ENCODE measurements at places on chromosomes 7 and 10.

DNA sequence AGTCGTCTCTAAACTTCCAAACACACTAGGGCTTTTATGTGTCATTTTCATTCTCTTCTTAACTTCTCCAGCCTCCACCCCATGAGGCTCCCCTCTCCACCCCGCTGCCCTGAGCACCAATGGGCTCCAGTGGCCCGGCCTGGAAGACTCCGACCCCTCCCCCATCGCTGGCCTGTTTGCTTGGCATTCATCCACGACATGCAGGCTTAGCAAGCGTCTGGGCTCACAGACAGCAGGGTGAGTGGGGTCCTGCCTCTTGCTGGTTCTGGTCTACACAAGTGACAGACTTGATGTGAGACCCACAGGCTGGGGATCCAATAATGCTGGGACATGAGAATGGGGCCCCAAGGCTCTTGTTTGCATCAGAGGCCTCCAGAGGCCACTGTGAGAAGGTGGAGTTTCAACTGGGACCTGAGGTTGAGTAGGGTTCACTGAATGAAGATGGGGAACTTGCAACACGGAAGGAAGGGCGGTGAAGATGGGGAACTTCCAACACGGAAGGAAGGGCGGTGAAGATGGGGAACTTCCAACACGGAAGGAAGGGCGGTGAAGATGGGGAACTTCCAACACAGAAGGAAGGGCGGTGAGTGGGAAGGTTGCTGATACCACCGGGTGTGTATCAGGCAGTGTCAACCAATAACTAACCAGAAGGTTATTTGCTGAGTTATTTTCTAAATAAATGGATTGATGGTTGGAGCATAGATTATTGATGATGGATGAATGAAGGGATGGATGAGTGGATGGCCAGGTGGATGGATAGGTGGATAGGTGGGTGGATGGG, 14.0 kb downstream of the KNDC1 start:
- DNase-seq = no peak

- no peak for DNase-seq
These were observed 694 bp upstream of the WASL start for GRCh38 chr7:123749537-123749857.

DNA sequence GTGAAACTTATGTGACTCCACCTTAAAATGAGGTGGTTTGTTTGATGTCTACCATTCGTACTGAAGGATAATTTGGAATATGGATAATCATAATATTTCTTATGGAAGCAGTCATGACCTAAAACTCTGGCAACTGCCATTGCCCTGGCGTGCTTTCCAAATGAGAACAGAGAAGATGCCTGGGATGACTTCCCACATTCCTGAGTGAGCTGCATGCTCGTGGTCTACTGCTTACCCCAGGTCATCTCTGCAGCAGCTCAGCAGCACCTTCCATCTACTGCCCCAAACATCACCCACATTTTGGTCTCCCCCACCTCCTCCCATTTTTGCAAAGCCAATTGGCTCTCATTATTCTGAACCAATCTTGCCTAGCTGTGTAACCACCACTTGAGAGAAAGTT, 40.1 kb downstream of the LYZL1 start:
- DNase-seq = no peak

GRCh38 chr7:151895008-151895630, 18.2 kb upstream of the PRKAG2 start:
- DNase-seq = no peak

Data from stimulated activated CD8-positive, alpha-beta memory T cell treated with anti-CD3 and anti-CD28 coated beads, Interleukin-12 subunit alpha, Interleukin-12 subunit beta, amount 100 ng/mL, for 1 hour (primary cell).